ENCODE measurements at places on chromosomes 11 and 22.

DNA sequence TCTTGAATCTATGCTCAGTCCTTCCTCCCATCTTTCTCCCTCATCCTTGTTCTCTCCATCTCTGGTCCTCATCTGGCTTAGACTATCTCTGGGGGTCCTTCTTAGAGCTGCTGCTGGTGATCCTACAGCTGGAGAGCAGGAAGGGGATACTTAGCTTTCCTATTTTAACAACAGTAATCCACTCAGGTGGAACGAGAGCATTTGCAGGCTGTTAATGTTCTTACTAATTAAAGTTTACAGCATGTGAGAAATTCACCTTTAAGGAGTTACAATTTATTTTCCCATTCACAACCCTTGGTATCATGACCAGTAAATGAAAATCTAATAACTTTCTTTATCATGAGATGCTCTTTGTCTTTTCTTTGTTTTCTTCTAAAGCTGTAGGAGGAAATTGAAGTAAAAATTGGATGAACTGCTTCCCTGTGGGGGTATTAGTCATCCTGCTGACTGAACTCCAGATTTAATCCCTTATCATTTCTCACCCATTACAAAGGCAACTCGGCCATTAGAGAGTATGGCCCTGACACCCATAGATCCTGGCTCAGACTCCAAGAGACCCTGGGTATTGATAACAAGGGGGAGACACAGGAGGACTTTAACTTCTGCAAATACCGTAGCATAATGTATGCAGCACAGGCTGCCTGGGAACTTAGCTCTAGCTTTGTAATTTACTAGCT lies 37.6 kb upstream of the MTNR1B start:
- no peak for DNase-seq

DNA sequence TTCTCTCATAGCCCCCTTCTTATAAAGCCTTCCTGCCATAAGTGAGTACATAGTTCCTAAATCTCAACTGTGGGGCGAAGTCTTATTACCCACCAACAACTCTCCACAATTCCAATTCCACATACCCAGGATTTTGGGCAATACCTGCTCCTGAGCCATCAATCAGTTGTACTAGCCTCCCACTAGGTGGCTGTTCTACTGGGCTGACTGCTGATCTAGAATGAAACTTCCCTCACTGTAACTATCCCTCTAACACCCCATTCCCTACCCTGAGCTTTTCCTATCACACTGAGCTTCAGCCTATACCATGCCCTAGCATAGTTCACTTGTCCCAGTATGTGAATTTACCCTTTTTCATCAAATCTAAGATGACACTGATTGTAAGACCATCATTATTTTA lies 52.5 kb downstream of the RRAS2 start:
- DNase-seq, result no peak

GRCh38 chr11:121341609-121342008 lies 49.0 kb downstream of the SC5D start:
- no peak for DNase-seq

GRCh38 chr11:73958521-73959141 lies 7.8 kb downstream of the DNAJB13 start:
- no peak for DNase-seq

DNA sequence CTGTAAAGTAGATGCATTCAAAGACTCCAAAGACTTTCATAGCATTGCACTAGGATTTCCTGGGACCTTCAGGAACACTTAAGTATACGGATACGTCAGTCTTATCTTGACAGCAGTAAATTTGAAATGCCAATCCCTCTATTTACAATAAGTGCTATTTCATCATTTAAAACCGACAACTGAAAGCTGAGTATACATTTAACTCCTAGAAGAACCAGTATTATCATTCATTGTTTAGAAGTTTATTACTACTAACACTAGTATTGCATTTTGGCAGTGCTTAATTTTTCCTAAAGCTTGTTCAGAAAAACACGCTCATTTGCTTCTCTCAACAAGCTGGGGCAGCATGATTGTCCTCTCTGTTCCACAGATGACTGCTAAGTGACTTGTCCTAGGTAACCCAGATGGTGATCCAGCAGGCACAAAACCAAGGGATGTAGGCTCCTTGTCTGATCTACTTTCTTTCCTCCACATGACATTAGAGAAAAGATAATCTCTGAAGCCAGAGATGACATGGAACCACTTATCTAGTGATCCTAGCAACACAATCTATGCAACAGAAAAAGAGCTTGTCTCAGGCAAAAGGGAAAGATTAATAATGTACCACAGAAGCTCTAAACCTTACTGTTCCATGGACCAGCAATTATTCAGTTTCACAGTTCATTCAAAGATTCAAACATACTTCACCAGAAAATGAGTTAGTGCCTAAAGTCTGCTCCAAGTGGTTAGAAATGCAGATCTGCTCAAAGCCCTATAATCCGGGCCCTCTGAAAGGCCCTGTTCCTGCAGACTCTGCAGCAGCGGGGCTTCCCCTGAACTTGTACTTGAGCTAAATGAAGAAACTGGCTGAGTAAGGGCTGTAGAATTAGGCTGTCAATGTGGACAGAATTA lies 5.2 kb downstream of the MAML2 start:
- no peak for DNase-seq

All from hippocampal formation (tissue), 2 donors.